CD4-positive, alpha-beta T cell (primary cell): ENCODE measurements at places on chromosomes 1 and 21. TPM values are rescaled to one million over a fixed set of nuclear protein-coding genes. Genes with fewer than 3 reads are reported as not detected.

DNA sequence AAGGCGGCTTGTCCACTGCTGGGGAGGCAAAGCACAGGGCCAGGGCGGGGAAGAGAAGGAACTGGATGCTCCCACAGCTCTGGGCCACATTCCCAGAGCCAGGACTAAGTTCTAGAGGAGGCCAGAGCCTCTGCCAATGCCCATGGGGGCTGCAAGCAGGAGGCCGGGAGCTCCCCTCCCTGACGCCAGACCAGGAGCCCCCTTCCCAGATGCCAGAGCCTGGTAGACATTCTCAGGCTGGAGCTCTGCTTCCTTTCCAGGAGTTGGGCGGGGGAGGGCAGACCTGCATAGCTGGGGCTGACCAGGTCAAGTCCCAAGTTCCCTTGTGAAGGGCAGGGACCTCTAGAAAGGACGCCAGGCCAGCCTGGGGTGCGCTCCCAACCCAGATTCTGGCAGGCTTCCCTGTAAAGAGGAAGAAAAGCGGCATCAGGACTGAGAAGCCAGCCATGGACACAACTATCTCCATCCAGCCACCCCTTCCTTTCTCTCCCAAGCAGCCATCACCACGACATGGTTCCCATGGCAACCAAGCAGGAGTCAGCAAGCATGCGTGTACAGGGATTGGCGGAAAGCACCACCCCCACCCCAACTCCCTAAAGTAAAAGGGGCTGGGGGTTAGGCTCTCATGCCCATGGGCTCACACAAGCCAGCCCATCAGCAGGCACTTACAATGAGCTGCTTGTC lies 13.4 kb downstream of the KIF21B start:
- no peak for DNase-seq

Gene LRRC38
- total RNA-seq, result not detected

Gene CADM3
- not detected for total RNA-seq

GRCh38 chr1:15628003-15628402 lies 10.7 kb downstream of the DDI2 start:
- no peak for DNase-seq

DNA sequence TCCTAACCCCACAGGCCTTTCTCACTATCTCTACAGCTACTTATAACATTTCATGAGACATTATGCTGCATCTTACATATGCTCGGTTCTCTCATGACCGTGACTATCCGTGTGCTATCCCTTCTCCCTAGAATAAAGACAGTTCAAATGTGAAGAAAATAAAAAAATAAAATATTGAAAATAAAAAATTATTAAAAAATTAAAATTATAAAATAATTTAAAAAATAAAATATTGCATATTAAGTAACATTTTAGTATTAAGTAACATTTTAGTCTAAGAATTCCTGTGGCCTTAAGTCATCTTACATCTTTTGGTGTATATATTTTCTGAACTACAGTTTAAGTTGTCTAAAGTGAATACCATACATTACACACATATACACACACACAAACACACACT lies 415.5 kb downstream of the DPYD start:
- no peak for DNase-seq

Gene CD1E
- not detected for total RNA-seq
